Motor neuron (in vitro differentiated cells): ENCODE measurements at places on chromosomes 6 and 20.

DNA sequence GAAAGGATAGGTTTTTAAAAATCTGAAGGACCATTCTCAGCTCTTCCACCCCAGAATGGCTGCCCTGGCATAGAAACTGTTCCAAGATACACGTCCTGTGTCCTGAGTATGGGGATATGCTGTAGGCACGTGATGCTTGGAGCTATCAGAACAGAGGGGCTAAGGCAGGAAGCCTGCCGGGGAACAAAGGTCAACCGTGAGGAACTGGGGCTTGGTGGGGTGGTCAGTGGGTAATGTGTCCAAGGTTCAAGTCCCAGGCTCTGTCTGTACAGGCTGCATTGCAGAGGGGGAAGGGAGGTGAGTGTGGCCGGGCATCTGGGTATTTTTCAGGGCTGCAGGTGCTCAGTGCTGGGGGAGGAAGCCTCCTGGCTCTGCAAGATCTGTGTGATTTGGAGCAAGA is 479.6 kb upstream of the CHD6 start:
- ATAC-seq = no peak

DNA sequence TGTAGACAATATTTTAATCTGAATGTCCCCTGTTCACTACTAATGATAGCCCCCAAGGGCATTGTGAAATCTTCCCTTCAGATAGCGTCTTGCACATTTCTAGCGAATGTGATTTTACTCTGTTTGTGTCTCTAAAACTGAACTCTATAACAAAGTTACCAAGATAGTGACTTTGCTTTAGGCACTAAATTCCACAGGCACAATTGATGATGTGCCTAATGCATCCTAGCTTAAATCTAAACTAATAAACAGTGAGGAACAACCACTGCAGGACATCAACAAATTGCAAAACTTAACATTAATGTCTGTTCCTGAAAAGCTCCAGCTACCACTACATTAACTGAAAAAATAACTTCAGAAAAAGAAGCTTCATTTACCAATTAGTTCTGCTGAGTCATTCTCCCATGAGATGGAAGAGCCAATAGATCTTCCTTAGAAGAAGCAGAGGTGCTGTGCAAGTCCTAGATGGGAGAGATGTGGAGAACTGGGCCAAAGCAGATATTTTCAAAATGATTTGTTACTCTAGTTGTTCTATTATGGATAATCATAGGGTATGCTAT is 1065.0 kb downstream of the EPHA7 start:
- ATAC-seq = no peak

- ATAC-seq = no peak
Measured at GRCh38 chr6:52972989-52973388, 22.1 kb downstream of the GSTA4 start.

GRCh38 chr6:165091121-165091785 is 218.2 kb downstream of the C6orf118 start:
- no peak for ATAC-seq

DNA sequence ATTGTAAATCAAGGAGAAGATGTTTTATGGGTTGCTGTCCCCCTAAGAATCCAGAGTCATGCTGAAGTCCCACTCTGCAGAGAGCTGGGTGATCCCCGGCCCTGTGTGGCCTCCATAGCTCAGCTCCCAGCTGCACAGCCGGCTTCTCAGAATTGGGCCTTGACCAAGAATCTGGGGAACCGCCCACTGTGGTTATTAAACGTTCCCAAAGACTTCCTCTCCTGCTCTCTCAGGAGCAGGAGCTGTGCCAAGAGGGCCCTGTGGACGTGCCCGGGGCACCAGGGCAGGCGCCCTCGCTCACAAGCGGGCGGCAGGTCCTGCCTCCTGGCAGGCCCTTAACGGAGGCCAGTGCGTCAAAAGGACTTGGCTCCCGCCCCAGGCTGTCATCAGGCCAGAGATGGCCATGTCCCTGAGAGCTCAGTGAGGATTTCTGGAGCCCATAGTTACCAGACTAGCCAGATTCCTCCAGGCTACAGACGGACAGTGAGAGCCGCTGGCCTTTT is 30.4 kb downstream of the ZC3H12D start:
- ATAC-seq = peak; percentile 4

DNA sequence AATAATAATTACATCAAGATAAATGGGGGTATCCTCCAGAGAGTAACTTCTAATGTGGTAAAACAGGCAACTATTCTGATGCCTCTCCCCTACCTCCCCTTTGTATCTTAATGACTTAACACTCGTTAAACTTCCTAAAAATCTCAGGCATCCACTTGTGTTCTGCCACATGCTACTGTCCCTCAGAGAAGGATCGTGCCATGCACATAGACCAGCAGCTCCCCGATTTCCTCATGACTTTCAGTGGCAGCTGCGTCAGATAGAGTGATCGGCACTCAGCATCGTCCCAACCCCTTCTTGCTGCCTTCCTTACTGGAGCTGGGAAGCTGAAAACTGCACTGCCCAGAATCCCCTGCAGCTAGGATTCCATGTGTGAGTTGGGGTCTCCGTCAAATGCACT is 32.1 kb downstream of the RIPOR2 start:
- no peak for ATAC-seq

GRCh38 chr20:8693709-8694108 is 375.2 kb upstream of the PLCB4 start:
- ATAC-seq = no peak

- no peak for ATAC-seq
Measured at GRCh38 chr6:35449287-35449881, 2.8 kb upstream of the FANCE start.

DNA sequence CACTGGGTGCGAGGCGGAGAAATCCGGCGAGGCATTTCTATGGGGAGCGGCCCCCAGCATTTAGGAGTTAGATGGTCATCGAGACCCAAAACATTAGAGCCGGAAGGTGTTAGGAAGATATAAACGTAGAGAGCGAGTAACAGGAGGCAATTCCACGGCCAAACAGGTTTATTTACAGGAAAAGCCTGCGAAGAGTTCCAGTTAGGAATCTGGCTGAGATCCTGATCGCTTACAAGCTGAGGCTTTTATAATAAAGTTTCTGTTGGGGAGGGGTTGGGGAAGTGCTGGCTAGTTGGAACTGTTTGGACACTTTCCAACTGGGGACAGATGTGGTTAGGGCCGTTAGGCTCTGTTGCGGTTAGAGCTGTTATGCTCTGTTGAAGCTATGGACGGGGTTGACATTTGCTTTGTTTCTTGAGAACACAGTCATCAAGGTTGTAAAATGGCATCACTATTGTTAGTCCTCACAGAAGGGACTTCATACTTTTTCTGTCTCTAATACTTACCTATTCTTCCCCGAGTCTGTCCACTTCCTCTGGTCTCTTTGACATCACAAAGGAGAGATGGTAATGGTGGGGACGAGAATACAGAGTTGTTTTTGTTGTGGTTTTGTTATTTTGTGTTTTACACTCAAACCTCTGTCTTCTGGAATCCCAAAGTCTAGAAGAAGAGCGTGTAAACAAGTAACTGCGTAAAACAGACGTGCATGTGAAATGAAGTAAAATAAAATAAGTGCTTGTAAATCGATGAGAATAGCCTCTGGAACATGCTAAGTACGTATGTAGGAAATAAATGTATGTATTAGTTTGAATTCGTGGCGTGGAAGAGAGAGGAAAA is 554 bp upstream of the ZSCAN31 start:
- peak; percentile 2 for ATAC-seq

GRCh38 chr6:163745536-163746400 is 331.2 kb downstream of the QKI start:
- peak; percentile 91 for ATAC-seq

DNA sequence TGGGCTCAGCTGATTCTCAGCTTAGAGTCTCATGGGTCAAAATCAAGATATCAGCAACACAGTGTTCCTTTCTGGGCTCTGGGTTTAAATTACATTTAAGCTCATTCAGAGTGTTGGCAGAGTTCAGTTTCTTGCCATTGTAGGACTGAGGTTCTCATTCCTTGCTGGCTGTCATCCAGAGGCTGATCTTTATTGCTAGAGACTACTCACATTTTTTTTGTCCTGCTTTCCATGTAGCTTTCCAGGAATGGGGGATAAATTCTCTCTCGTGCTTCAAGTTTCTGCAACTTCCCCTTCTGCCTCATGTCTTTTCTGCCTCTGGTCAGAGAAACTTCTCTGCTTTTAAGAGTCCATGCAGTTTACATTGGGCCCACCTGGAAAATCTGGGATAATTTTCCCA is 86.9 kb downstream of the RFX6 start:
- no peak for ATAC-seq

DNA sequence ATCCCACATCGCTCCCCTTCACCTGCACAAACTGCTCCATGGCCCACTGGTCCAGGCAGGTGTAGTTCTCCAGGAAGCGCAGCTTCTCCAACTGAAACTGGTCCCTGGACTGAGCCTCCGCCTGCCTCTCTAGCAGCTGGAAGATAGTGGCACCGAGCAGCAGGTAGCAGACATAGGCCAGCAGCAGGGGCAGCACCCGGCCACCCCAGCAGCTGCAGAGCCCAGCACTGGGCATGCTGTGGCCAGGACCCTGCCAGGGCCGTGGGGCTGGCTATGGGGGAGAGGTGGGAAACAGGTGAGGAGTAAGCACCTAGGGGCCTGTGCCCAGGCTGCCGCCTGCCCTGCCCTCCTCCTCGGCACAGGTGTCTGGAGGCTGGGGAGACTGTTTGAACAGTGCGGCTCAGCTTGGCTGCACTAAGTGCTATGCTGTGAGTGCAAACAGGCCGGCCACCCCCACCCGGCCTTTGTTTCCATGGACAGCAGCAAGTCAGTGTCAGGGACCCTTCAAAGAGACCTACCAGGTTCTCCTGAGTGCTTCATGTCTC is at the start of gene KCNK16:
Gene KCNK16, minus strand, starts transcription at position 397 of the 545 bp plus-strand sequence. Its CDS starts 162 bp downstream, at position 235.
- no peak for ATAC-seq

DNA sequence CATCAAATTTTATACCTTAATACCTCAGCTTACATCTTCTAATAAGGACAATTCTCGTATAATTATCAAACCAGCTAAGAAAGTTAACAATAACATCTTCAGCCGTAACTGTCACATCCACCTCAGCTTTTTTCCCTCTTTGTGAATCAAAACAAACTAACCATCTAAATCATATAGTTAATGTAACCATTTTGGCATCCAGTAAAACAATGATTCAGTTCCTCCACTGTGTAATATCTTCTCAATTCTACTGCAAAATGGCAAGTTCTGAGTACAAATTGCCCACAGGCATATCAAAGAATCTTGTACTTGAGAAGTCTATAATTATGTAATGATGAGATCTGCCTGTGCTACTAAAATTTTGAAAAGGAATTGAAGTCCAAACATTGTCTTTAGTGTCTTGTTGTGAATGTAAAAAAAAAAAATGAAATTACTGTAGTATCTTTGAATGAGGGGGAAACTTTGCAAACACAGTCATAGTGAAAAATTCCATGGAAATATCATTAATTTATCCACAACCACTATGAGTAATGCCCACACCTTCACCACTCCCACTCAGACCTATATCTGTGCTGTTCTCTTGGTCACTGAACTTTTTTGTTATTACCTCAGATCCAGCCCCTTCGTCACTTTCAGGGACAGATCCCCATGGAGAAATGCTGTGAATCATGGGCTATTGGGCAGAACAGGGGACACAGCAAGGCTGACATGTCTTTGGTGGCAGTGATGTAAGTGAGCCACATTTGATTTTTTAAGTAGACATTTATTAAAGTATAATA is 178.6 kb upstream of the RAB32 start:
- no peak for ATAC-seq

- ATAC-seq = no peak
Measured at GRCh38 chr6:54286141-54286540, 22.1 kb upstream of the TINAG start.

GRCh38 chr6:44004136-44004535 is 123.1 kb downstream of the MRPL14 start:
- ATAC-seq = no peak

- no peak for ATAC-seq
Measured at GRCh38 chr20:18057994-18058349, 256 bp upstream of the OVOL2 start.

GRCh38 chr20:24158281-24158680 is 169.7 kb upstream of the GGTLC1 start:
- ATAC-seq = no peak

DNA sequence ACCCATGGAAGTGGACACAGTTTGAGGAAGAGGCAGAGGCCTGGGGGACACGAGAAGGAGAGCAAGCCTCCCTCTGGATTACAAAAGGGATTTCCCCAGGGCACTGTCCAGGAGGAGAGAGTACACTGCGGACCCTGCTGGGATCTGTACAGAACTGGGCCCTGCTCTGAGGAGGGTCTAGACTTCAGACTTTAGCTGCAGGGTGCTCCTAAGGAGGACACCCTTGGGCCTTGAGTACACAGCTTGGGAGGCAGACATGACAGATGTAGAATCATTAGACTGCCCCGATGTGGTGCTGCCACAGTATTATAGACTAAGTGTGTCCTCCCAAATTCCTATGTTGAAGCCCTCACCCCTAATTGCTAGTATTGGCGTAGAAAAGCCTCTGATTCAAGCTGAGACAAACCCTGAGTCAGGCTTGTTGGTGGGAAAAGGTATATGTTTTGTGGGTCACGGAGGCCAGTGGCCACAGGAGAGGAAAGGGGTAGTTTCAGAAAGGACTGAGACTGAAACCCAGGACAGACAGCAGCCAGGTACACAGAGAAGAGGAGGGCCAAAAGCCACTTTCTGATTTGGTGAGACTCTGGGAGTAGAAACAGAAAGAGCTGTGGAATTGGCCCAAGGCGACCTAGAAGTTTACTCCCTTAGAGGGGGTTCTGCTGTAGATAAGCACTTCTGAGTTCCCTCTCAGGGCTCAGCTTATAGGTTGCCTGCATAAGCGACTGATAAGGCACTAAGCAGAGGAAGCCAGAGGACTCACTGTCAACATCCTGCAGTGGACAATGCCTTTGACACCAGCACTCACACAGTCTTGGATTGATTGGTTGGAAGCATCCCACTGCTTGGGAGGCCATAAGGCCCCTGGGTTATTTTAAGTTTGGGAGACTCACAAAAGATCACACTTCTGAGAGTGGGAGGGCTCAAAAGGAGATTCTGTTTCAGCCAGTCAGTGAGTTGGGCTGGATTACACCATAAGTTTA is 16.5 kb upstream of the SH3BGRL2 start:
- peak; percentile 31 for ATAC-seq

DNA sequence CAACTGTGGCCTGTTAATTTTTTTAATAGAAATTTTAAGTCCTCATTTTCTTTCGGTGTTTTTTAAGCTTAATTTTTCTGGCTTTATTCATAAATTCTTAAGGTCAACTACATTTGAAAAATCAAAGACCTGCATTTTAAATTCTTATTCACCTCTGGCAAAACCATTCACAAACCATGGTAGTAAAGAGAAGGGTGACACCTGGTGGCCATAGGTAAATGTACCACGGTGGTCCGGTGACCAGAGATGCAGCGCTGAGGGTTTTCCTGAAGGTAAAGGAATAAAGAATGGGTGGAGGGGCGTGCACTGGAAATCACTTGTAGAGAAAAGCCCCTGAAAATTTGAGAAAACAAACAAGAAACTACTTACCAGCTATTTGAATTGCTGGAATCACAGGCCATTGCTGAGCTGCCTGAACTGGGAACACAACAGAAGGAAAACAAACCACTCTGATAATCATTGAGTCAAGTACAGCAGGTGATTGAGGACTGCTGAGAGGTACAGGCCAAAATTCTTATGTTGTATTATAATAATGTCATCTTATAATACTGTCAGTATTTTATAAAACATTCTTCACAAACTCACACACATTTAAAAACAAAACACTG is 10.1 kb downstream of the HFE start:
- ATAC-seq = peak; percentile 84

GRCh38 chr6:18406955-18407749 is 20.0 kb downstream of the RNF144B start:
- no peak for ATAC-seq

- no peak for ATAC-seq
Measured at GRCh38 chr6:168221000-168221399, 98.6 kb downstream of the DACT2 start.
